ENCODE measurements at places on chromosomes 7 and 10.
A peak's percentile ranks its signal among the peaks of the same experiment; 100 is the strongest.

DNA sequence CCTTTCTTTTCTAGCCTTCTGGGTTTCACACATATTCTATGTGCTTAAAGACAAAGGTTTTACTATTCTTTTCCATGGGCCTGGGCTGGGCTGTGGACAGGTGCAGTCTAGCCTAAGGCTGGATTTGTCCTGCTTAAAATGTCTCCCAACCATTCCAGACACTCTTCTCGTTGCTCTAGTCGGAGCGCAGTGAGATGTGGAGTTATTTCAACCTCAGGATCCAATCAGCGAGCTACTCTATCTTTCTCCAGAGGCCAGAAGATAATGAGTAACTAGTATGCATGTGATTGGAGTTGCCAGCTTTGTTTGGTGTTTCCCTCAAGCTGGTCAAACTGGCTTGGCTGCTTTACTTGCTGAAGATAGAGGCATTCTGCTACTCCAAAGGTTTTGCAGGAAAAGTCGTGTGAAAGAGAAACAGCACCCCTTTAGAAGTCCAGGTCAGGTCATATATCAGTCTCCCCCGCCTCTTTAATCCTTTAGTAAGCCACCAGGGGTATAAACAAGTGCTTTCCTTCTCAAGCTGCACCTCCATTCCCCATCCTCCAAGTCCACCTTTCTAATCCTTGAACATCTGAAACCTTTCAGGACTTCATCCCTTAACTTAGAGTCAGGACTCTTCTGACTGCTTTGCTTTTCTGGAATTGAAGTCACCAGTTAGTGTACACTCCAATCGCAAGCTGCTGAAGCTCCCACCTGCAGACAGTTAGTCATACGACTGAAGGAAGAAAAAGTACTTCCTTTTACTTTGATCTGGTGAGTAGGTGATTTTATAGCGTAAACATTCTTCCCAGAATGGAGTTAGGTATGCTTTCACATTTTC lies 78.8 kb downstream of the DNMBP start:
- DNase-seq, result no peak

GRCh38 chr7:139681812-139682135 lies 96.0 kb downstream of the HIPK2 start:
- DNase-seq, result no peak

GRCh38 chr7:100574362-100575205 lies 884 bp upstream of the SAP25 start:
- no peak for DNase-seq

GRCh38 chr10:77478247-77478961 lies 159.2 kb downstream of the KCNMA1 start:
- DNase-seq, result peak; percentile 36

- no peak for DNase-seq
Observed at GRCh38 chr7:100384628-100385294, 11.5 kb downstream of the PILRA start.

DNA sequence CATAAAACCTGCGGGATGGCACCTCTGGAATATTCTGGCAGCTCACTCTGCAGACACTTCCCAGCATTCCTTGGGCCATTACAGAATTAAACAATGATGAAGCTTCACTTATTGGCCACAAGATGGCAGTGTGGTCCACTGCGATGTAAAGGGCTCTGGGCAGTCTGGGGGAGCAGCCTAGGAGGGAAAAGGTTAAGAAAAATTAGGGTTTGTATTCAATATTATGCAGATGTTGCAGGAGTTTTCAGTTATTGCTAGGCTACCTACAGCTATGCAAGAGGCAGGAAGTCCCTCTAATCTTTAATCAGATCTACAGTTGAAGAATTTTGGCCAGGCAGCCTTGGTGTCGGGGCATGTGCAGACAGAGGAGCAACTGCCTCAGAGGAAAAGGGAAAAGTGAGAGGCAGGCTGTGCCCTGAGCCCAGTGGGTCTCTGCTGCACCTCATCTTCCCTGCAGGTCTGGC lies 233.2 kb upstream of the PRSS1 start:
- peak; percentile 43 for DNase-seq

GRCh38 chr10:75235375-75236177 lies at the start of gene COMTD1:
Gene COMTD1 (minus strand): TSS chr10:75235957. CDS start chr10:75235928, 29 bp downstream.
- peak; percentile 92 for DNase-seq

DNA sequence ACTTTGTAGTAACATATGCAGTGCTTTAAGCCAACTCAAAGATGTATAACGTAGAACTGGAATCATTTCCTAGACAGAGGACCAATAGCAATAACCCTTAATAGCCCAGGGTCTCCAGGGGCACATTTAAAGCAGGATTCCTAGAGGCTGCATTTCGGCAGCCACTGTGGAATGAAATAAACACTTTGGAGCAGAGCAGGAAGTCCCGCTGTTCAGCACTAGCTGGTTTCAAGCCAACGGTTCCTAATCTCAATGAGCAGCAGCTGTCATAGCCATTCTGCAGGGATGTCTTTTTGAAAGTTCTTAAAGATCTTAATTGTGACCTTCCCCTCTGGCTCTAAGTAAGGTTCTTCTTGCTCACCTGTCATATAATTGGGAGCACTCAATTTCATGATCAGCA lies 18.4 kb upstream of the MACROH2A2 start:
- no peak for DNase-seq

GRCh38 chr7:73530800-73531199 lies 8.7 kb upstream of the BAZ1B start:
- DNase-seq, result no peak

DNA sequence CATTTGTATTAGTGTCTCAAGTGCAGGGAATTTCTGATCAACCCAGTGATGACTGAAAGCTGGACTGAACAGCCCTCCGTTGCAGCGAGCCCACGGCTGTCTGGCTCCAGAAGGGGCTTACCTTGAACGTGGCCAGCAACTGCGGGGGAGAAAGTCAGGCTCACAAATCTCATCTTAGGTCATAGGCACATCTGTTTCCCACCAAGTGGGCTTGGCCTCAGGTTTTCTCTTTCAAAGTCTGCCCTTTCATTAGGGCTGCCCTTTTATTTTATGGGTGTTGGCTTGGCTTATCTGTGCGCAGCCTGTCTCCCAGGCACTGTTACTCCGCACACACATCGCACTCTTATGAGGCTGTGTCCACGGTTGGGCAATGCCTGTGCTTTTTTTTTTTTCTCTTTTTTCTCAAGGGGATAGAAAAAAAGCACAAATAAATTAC lies 178.0 kb downstream of the JCAD start:
- no peak for DNase-seq

DNA sequence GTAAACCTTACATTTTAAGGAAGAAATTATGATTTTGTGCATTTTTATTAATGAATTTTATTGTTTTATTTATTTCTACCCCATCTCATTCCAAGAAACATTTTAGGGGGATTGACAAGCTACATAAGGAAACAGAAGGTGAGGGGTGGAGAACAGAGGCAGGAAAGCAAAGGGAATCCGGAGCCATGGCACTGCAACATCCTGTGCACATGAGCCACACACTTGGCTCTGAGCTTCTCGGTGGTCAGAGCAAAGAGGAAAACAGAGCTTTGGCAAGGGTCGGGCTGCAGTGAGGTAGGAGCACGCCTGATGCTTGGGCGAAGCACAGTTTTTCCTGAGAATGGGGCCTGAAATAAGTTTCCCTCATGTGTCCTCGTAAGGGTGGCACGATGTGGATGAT lies 68.9 kb downstream of the COL13A1 start:
- no peak for DNase-seq

GRCh38 chr10:12547301-12547771 lies 198.0 kb downstream of the CAMK1D start:
- DNase-seq, result no peak

DNA sequence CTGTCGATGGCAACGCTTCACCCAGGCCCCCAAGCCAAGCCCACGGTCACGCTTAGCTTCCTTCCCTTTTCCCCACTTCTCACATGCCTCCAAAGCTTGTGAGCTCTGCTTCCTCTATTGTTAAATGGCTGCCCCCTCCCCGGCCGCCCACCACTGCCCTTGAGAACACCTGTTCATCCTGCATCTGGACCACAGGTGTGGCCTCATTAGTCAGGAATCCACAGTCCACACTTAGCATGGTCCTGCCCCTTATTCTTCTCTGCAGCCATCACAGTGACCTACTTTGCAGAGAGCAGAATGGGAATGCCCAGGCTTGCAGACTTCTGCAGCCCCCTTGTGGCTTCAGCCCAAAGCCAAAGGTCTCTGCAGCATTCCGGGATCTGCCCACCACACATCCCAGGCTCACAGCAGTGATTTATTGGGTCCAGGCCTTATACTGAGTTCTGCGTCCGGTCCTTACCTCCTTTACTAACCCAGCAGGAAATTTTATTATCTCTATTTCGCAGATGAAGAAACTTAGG lies 66.9 kb downstream of the PTPRE start:
- no peak for DNase-seq

DNA sequence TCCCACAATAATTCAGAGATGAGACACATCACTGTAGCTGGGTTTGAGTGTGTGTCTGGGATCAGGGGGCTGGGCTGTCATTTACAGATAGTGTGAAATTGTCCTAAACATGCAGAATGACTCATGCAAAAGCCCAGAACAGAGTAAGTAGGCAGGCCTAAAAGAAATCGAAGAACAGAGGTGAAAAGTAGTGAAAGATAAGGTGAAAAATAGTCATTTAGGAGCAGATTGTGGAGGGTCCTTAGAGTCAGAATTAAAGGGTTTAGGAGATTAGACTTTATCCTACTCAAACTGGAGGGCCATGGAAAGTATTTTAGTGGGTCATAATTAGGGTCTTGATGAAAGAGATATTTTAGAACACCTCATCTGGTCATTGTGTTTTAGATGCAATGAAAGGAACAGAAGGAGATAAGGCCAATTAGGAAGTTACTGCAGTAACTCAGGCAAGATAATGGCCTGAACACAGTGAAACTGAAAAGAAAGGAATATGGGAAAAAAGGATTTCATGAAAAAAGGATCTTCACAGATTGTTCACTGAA lies 58.3 kb upstream of the NEBL start:
- no peak for DNase-seq

GRCh38 chr10:71213761-71214440 lies 1.5 kb downstream of the UNC5B start:
- DNase-seq, result no peak

- peak; percentile 76 for DNase-seq
Observed at GRCh38 chr7:36128448-36129047, 24.5 kb upstream of the EEPD1 start.

DNA sequence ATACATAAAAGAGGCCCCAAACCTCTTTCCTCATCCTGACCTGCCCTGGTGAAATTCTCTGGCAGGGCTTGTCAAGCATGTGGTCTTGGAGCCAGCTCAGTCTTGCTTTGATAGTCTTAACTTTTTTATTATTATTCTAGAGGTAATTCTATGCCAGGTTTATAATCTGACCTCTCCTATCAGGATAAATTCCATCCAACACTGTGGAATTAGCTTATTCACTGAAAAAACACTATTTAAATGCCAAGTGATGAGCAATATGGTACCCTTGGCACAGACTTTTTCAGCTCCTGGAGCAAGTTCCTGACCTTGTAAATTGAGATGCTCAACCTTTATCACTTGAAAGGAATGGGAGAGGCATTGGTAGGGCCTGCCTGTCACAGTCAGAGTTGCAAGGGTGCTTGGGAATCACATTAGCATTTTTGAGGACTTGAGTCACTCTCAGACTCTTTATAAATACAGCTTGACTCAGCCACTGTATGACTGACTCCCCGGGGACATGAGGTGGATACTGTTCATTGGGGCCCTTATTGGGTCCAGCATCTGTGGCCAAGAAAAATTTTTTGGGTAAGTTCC lies at the start of gene CPA4:
Gene CPA4, plus strand, starts transcription at position 480 of the 576 bp plus-strand sequence. Its CDS starts 20 bp downstream, at position 500.
- peak; percentile 77 for DNase-seq

DNA sequence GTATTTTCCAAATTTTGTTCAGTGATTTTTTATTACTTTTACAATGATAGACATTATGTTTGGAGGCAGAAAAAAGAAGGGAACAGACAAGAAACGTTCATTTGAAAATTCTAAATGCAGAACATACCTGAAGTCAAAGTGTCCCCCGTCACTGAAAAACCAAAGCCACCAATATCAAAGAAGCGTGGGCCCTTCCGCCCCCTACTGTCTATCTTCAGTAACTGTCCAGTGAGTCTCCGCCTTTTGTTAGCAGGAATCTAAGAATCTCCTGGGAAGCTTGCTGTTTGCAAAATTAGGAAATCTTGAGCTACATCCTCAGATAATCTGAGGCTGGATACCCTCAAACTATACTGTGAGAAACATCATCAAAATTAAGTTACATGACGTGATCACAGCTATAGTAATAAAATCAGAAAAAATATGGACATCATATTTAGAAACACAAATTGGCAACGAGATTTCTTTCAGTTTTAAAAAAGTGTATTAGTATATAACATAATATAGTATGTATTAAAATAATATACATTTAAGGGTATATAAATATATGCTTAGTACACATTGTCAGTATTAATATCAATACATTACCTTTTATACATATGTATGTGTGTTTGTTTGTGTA lies 169.3 kb upstream of the AKR1E2 start:
- DNase-seq, result peak; percentile 32

GRCh38 chr10:26216585-26217395 lies at the start of gene GAD2:
Gene GAD2 (plus strand): TSS chr10:26216774. CDS start chr10:26216810, 36 bp downstream.
- DNase-seq, result no peak

DNA sequence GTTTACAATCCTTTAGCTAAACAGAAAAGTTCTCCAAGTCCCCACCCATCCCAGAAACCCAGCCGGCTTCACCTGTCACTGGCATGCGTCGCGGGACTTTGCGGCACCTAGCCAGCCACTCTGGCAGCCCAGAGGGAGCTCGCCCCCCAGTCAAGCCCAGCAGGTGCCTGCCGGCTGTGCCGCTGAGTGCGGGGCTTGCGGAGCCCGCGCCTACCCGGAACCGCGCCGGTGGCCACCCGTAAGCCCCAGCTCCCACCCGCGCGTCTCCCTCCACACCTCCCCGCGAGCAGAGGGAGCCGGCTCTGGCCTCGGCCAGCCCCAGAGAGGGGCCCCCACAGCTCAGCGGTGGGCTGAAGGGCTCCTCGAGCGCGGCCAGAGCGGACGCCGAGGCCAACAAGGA lies 446.1 kb downstream of the GRM8 start:
- DNase-seq, result no peak

GRCh38 chr10:14084875-14085274 lies 245.8 kb downstream of the FRMD4A start:
- DNase-seq, result peak; percentile 11

DNA sequence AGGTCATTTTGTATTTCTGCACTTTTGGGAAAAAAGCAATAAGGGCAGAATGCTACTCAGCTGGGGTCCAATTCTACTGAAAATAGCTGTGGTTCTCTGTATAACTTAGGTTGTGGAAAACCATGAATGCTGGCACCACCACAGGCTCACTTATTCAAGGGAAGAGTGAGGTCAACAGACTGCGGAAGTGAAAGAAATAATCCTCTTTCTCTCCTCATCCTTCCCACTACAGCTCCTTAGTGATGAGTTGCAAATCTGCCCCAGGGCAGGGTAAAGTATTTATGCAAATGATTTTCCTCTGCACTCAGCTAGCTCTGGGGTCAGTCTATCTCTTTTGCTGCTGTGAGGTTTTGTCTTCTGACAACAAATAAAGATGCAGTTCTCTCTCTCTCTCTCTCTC lies 74.1 kb upstream of the PTPRZ1 start:
- no peak for DNase-seq

GRCh38 chr7:78702770-78703169 lies 750.7 kb downstream of the MAGI2 start:
- DNase-seq, result no peak

DNA sequence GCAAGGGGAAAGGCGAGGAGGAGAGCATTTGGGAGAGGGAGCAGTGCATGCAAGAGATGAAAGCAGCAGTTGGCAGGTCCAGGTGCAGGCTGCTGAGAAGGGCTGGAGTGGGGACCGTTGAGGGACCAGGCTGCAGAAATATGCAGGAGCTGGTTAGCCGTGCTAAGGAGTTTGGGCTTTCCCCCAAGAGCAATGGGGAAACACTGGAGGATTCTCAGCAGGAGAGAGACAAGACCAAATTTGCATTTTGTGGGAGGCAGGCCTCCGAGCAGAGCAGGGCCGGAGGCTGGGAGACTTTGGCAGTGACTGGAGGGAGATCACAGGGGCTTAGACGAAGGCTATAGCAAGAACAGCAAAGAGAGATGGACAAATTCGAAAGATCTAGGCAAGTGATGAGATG lies 11.8 kb downstream of the BTBD16 start:
- no peak for DNase-seq

All from HTR-8/SVneo (cell line).